ENCODE measurements at places on chromosomes 5 and 9. TPM values are rescaled to one million over a fixed set of nuclear protein-coding genes. Genes with fewer than 3 reads are reported as not detected.

DNA sequence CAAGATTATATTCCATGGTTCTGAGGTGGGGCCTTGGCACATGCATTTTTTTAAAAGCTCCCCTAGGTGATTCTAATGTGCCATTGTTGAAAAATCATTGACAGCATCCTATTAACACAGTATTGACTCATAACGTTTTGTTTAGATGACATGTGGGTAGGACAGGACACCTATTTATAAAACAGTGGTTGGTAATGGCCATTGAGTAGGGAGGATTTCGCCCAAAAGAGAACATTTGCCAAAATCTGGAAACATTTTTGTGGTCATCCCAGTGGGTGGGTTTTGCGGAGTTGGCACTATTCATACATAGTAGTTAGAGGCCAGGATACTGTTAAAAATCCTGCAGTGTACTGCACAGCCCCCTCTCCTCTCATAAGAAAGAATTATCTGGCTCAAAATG lies 6.4 kb upstream of the CHD1 start:
- H3K27ac ChIP-seq = no peak overlapping the region
- H3K27me3 ChIP-seq = no peaks in the 10 kb centered on the region
- no peaks in the 10 kb centered on the region for H3K36me3 ChIP-seq
- H3K4me3 ChIP-seq = no peak overlapping the region
- DNase-seq = no peak

GRCh38 chr5:103132684-103133083 lies 12.6 kb downstream of the PPIP5K2 start:
- H3K36me3 ChIP-seq = no peaks in the 10 kb centered on the region
- no peak overlapping the region for H3K27ac ChIP-seq
- no peak overlapping the region for H3K4me3 ChIP-seq

DNA sequence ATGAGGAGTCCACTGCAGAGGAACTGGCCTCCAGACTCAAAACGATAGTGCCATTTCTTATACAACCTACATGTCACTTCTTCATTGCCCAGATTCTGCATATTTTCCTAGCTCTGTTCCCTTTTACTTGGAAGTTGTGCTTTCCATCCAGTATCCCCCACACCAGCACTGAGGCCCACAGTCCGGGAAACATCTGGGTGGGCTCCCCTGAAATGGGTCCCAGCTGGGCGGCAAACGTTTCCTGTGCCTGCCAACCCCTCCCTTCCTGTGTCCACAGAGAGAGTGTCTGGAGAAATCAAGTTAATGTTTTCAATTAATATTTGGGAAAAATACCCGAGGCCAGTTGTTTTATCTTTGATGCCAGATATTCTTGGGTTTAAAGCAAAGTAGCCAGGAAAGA lies 111.8 kb downstream of the COL23A1 start:
- H3K4me3 ChIP-seq = no peak overlapping the region
- H3K4me1 ChIP-seq = no peaks in the 10 kb centered on the region
- no peaks in the 10 kb centered on the region for H3K36me3 ChIP-seq
- H3K27ac ChIP-seq = no peak overlapping the region

DNA sequence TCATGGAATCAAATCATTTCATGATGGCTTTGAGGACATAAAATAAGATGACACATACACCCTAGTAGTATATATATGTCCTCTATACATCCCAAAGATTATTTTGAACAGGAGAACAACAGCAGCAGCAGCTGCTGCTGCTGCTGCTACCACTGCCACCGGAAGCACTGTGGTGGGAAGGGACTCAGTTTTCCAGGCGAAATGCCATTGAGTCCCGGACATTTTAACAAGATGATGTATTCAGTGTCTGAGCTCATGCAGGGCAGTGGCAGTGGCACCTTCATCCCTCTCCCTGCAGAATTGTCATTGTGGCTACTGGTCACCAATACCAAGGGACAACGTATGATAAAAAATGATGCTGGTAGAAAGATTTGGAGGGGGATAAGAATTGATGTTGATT lies 151.3 kb downstream of the CHSY3 start:
- no peak overlapping the region for H3K4me3 ChIP-seq
- H3K27me3 ChIP-seq = no peaks in the 10 kb centered on the region
- H3K36me3 ChIP-seq = no peaks in the 10 kb centered on the region
- no peak overlapping the region for H3K27ac ChIP-seq

Gene IL3
- total RNA-seq = not detected

Gene RNF224
- 0.29 TPM for total RNA-seq

Gene GFI1B
- not detected for total RNA-seq

Gene HRCT1
- 12.8 TPM for total RNA-seq

Gene JAKMIP2
- 0.73 TPM for total RNA-seq

Gene SLC34A1
- total RNA-seq = not detected
